ENCODE measurements at places on chromosomes 1 and 21. TPM values are rescaled to one million over a fixed set of nuclear protein-coding genes. Genes with fewer than 3 reads are reported as not detected.

Gene TNNI3K
- 0.07 TPM for total RNA-seq

Gene KIAA0040
- total RNA-seq: 15.0 TPM

GRCh38 chr1:30685796-30686165 is 37.6 kb downstream of the MATN1 start:
- peak; percentile 64 for DNase-seq

DNA sequence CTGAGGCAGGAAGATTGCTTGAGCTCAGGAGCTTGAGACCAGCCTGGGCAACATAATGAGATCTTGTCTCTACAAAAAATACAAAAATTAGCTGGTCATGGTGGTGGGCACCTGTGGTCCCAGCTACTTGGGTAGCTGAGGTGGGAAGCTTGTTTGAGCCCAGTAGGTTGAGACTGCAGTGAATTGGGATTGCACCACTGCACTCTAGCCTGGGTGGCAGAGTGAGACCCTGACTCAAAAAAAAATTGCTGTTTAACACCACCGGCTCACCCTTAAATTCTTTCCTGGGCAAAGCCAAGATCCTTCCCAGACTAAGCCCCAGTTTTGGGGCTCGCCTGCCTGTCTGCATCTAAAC is 6.6 kb upstream of the NSUN4 start:
- no peak for DNase-seq

DNA sequence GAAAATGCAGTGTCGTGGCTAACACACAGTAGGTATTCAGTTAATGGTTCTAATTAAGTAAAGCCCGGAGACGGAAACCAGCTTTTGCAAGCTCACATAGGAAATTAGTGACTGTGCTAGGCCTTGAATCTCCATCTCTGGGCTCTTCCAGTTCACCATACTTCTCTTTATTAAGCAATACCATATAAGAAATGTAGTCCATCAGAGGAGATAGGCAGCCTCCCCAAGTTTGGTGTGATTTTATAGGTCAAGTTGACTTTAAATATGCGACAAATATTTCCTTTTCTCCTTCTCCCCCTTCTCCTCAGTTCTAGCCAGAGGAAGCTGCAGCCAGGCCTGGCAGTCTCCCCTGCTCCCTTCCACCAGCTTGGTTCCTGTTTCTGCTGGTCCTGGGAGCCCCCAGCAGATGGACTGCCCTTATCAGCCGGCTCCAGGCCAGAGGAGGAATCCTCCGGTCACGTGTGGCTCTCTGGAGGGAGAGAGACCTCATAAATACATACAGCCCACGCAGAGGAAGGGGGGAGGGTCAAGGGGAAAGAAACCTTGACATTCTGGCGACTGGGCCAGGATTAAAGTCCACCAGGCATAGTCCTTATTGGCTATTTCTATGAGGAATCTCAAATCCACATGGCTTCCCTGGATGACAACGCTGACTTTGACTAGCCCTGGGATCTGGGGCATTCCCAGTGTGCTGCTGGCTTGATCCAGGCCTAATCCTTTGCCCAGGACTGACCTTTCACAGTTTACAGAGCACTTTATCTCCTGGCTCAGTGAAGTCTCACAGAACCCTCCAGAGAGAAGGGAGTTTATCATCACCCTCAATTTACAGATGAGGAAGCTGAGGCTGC is 115.1 kb upstream of the JUN start:
- DNase-seq: no peak

Gene CITED4
- 22.3 TPM for total RNA-seq

DNA sequence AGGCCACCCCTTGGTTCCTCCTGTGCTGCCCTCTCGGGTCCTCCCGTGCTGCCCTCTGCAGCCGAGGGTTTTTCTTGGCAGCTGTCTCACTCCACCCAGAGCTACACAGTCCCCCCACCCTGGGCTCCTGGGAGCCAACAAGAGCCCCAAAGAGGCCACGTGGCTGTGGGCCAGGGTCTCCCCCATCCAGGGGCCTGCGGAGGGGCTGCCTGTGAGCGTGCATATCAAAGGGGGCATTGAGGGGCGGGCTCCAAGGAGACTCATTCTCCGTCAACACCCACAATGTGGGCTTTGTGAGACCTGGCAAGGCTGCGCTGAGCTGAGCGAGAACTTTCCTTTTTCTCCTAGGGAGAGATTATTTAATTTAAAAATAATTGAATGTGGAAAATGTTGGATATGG is 108.7 kb upstream of the ARHGEF16 start:
- DNase-seq: no peak

Gene GJC2
- total RNA-seq: 0.72 TPM

Gene NGF
- 0.53 TPM for total RNA-seq

DNA sequence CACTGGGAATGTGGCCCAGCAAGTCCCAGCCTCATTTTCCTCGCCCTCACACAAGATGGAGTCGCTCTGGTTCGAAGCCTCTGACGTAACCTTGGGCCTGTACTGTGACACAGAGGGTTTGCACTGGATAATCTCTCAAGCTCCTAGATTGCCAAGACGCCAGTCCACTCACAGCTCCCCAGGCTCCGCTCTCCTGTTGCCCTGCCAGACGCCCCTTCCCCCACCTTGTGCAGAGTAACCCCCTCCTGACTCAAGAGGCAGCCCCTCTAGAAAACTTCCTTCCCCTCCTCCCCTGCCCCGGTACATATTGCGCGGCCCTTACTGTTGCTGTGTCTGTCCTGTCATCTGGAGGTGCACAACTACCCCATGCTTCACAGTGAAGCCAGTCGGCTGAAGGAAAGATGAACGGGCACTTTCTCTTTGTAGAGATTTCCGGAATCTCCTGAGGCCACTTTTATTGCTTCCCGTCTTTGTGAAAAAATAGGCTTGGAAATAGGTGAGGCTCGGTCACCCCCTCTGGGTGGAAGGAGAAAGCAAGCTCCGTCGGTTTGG is 981 bp upstream of the KIAA1614 start:
- no peak for DNase-seq

Gene CELA3B
- total RNA-seq: 6.7 TPM

Gene COL16A1
- total RNA-seq: 8.8 TPM

- no peak for DNase-seq
Observed at GRCh38 chr1:165119086-165119485, 237.4 kb downstream of the LMX1A start.

Gene RNF223
- not detected for total RNA-seq

Gene HAO2
- total RNA-seq: 0.53 TPM

Gene CTSK
- 9.4 TPM for total RNA-seq

GRCh38 chr1:165927169-165927568 is 99.8 kb downstream of the UCK2 start:
- DNase-seq: no peak
